ENCODE measurements at places on chromosomes 7 and 10. TPM values are rescaled to one million over a fixed set of nuclear protein-coding genes. Genes with fewer than 3 reads are reported as not detected.

- peak; percentile 40 for DNase-seq
Measured at GRCh38 chr7:28984631-28985030, 26.5 kb upstream of the TRIL start.

GRCh38 chr10:68697106-68697505 is 23.9 kb upstream of the CCAR1 start:
- DNase-seq: no peak

GRCh38 chr10:44466236-44466635 is 81.3 kb upstream of the CXCL12 start:
- no peak for DNase-seq

GRCh38 chr7:3712841-3713240 is 411.8 kb downstream of the SDK1 start:
- no peak for DNase-seq

- DNase-seq: no peak
Measured at GRCh38 chr10:24307116-24307515, 98.2 kb downstream of the KIAA1217 start.

DNA sequence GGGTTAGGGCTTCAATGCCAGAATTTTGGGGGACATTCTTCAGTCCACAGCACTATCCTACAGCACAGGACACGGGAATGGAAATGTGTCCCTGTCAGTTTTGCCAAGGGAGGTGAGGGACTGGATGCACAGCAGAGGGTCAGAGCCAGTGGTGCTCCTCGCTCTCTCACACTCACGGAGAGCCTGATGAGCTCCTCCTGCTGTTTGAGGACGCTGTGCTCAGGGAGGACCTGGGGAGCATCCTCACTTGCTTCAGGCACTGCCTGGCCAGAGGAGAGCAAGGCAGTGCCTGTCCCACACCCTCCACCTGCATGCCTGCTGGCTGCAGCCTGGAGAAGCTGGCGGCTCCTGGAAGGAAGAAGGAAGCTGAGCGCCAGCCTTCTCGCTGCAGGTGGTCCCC is 58.6 kb downstream of the RAMP3 start:
- no peak for DNase-seq

GRCh38 chr10:24722676-24723385 is 856 bp downstream of the ARHGAP21 start:
- DNase-seq: peak; percentile 64

GRCh38 chr10:70119623-70120022 is 13.0 kb downstream of the AIFM2 start:
- peak; percentile 31 for DNase-seq

DNA sequence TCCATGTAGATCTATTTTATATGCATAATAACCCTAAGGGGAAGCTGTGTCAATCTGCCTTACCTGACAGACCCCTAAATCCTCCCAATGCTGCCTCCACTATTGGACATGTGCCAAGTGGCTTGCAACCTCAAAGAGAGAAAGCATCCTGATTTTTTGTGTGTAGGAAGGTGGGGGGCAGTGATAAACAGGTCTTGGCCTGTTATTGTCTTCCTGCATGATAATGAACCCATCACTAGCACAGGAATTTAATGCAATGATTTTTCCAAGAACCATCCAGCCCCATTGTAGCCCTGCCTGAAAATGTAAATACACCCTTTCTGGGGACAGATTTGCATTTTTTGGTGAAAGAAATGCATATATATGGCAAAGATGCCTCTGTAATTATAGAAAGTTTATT is 850.2 kb downstream of the LRMDA start:
- DNase-seq: no peak

GRCh38 chr7:32347244-32347828 is 142.8 kb downstream of the LSM5 start:
- no peak for DNase-seq

GRCh38 chr7:120680985-120681384 is 177.0 kb downstream of the TSPAN12 start:
- no peak for DNase-seq

GRCh38 chr10:103584216-103585010 is 90.9 kb downstream of the NEURL1 start:
- peak; percentile 47 for DNase-seq

- no peak for DNase-seq
Measured at GRCh38 chr7:89661876-89662275, 492.4 kb upstream of the STEAP1 start.

DNA sequence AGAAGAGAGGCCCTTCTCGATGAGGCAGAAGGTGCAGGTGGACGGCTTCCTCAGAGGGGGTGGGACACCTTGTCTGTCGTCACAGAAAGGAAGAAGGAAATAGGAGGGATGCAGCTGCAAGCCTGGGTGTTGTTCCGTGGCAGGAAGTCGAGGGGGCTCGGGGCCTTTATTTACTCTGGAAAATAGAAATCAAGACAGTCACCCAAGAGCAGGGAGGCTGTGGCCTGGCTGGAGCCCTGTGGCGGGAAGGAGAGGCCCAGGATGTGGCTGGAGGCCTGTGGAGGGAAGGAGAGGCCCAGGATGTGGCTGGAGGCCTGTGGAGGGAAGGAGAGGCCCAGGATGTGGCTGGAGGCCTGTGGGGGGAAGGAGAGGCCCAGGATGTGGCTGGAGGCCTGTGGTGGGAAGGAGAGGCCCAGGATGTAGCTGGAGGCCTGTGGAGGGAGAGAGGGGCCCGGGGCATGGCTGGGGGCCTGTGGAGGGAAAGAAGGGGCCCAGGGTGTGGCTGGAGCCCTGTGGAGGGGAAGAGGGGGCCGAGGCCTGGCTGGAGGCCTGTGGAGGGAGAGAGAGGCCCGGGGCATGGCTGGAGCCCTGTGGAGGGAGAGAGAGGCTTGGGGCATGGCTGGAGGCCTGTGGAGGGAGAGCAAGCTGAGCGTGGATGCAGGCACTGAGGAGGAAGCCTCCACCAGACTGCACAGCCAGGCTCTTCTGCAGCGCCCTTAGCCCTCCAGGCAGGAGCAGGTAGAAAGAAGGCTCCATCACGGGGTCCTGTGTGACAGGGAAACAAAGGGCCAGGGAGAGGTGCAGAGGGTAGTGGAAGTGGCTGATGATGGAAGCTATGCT is 97.3 kb upstream of the SFMBT2 start:
- DNase-seq: no peak

DNA sequence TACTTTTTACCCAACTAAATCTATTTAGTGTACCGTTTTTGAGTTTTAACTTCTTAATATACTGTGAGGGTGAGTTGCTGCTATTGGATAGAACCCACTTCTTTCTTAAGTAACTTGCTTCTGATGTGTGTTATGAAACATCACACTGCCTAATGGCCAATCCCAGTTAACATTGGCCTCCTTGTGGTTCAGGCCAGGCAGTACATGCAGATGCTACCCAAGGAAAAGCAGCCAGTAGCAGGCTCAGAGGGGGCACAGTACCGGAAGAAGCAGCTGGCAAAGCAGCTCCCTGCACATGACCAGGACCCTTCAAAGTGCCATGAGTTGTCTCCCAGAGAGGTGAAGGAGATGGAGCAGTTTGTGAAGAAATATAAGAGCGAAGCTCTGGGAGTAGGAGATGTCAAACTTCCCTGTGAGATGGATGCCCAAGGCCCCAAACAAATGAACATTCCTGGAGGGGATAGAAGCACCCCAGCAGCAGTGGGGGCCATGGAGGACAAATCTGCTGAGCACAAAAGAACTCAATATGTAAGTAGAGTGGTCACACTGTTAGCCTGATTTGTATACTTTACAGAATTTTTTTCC is 39.7 kb downstream of the TES start:
- no peak for DNase-seq

GRCh38 chr7:22220941-22221340 is 136.0 kb downstream of the RAPGEF5 start:
- DNase-seq: no peak

GRCh38 chr7:140635816-140636215 is 4.8 kb downstream of the DENND2A start:
- no peak for DNase-seq

DNA sequence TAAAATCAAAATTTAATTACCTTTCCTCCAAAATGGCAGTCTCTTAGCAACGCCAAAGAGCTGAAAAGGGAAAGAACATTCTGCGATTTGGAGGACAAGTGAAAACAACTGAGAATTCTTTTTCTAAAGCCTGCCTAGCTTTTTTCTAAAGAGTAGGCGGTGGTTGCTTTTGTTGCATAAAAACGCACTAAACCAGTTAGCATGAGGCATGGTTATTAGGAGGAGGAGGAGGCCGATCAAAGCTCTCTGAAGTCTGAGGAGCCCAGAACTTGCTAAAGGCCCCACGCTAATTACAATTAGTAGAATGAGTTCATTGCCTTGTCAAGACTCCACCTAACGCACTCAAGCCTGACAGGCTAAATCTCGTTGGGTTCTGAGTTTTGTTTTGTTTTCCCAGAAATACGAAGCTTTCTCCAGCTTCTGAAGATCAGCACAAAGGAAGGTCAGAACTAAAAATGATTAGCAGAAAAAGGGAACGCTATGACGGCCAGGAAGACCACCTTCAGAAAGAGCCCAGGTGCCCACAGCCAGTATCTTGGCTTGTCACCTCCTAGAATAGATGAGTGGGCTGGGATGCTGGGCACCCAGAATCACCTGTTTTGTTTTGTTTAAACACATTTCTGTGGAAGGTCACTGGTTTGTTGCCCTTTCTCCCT is 72.0 kb downstream of the FGFR2 start:
- no peak for DNase-seq

DNA sequence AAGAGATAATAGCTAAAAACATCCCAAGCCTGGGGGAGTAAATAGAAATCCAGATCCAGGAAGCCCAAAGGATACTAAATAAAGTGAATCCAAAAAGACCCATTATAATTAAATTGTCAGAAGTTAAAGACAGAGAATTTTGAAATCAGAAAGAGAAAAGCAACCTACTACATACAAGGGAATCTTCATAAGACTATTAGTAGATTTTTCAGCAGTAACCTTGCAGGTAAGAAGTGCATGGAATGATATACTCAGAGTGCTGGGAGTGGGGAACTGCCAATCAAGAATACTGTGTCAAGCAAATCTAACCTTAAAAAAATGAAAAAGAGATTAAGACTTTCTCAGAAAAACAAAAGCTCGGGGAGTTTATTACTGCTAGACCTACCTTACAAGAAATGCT is 13.2 kb upstream of the GIMAP1 start:
- no peak for DNase-seq

- no peak for DNase-seq
Measured at GRCh38 chr7:21370283-21370982, 57.5 kb upstream of the SP4 start.

DNA sequence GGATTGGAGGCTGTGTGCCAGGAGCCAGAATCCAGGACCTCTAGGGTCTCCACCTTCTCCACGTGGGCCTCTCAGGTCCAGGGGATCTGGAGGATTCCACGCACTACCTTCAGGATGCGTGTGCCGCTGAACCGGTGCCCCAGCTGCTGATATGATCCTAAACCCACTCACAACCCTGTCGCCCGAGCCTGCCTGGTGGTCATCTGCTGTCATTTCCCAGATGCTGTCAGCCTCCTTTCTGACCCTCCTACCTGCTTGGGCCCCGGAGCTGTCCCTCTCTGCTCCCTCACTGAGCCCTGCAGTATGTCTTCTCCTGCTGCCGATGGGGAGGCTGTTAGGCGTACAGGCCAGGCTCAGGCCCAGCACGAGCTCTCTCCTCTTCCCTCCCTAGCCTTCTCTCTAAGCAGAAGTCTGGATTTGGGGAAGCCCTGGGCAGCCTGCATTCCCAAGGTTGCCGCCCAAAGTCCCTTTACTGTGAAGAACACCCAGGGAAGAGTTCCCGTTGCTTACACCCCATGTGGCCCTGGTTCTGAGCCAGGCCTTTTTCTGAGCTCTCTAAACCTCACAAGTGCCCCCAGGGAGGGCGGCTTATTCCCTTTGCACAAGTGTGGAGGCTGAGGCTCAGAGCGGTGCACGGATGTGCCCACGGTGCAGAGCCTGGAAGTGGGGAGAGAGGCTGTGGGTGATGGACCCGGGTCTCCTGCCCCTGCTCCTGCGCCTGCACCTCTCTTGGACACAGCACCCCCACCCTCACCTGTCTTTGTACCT is 30.8 kb upstream of the ZNF488 start:
- no peak for DNase-seq

DNA sequence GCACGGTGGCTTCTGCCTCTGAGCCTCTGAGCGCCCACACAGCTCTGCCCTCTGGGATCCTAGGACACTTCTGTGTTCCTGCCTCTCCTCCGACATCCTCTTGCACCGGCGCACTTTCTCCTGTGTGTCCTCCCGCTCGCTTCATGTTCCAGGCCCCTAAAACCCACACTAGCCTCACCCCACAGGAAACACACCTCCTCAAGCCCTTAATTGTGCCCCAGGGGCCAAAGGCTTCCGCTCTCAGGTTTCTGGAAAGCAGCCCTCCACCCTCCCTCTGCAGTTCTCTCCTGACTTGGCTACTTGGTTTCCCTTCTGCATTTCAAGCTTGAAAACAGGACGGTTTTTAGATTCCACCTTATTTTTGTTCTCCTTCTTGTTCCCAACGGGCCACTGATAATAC is 7.3 kb downstream of the GFRA1 start:
- DNase-seq: no peak

DNA sequence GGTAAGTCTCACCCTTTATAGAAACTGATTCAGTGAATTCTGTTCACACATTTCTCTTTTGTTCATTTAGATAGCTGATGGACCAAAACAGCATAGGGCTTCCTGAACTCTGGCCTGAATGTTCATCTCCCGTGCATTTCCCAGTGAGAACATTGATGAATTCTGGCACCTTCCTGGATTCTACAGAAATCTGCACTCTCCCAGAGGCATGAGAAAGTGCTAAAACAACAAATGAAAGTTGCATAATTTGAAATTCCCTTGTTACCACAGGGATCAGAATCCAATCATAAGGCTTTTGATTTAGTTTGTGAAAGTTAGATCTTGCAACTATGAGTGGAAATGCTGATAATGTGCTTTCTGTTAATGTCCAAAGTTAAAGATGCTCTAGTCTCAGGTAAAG is 29.7 kb upstream of the SCIN start:
- DNase-seq: no peak

DNA sequence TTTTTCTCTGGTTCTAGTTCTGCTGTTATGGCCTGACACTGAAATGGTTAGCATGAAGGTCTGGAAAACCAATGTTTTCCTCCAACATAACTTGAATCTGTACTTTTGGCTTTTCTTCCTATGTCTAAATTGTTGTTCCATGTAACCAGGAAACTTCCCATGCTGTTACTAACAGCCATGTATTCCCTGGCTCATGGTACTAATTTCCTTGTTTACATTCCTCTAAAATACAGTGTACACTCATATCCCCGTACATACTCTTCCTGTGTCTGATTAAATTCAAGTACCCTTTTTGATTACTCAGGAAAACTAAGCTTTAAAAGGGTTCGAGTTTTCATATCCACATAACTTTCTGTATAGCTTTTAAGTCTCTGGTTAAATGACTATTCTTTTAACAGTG is 12.3 kb upstream of the ACSM6 start:
- no peak for DNase-seq

- peak; percentile 9 for DNase-seq
Measured at GRCh38 chr7:153858355-153858754, 193.8 kb upstream of the DPP6 start.

Gene PILRA
- total RNA-seq: 4.0 TPM

Gene MTERF1
- 6.5 TPM for total RNA-seq

Gene SPDYE2
- total RNA-seq: not detected

Gene NUPR2
- not detected for total RNA-seq

Gene FOXP2
- total RNA-seq: 2.9 TPM

Gene CTAGE8
- total RNA-seq: not detected

Gene APBB1IP
- total RNA-seq: 3.0 TPM

Gene PKD2L1
- total RNA-seq: not detected

Gene PDZD7
- total RNA-seq: 0.32 TPM

Gene CPEB3
- total RNA-seq: 14.6 TPM

Gene CLEC2L
- total RNA-seq: not detected

Gene CADPS2
- total RNA-seq: 3.9 TPM

Gene FFAR4
- total RNA-seq: 0.31 TPM

Gene LRRD1
- not detected for total RNA-seq

Measured in heart right ventricle (tissue), 16 donors.